Stimulated activated CD4-positive, alpha-beta T cell treated with anti-CD3 and anti-CD28 coated beads, Interleukin-15, amount 100 ng/mL, for 24 hours (primary cell): ENCODE measurements at places on chromosomes 11 and 22.

DNA sequence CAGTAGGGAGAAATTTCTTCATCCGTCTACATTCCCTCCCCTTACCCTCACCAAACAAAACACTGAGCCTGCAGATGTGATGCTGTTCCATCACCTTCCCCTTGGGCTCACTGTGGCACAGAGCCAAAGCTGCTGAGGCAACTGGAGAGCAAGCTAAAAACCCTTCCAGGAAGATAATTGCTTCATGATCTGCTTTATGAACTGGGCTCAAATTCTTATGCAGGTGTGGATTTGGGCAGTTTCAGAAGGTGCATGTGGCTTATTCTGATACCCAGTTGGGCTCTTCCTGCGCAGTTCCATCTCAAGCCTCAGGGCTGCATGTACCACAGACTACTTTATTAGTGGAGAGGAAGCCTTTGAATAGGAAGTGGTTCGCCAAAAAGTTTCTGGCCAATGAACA lies 58.3 kb downstream of the AAMDC start:
- DNase-seq: no peak

- DNase-seq: no peak
Observed at GRCh38 chr11:105991888-105992287, 30.2 kb downstream of the MSANTD4 start.

DNA sequence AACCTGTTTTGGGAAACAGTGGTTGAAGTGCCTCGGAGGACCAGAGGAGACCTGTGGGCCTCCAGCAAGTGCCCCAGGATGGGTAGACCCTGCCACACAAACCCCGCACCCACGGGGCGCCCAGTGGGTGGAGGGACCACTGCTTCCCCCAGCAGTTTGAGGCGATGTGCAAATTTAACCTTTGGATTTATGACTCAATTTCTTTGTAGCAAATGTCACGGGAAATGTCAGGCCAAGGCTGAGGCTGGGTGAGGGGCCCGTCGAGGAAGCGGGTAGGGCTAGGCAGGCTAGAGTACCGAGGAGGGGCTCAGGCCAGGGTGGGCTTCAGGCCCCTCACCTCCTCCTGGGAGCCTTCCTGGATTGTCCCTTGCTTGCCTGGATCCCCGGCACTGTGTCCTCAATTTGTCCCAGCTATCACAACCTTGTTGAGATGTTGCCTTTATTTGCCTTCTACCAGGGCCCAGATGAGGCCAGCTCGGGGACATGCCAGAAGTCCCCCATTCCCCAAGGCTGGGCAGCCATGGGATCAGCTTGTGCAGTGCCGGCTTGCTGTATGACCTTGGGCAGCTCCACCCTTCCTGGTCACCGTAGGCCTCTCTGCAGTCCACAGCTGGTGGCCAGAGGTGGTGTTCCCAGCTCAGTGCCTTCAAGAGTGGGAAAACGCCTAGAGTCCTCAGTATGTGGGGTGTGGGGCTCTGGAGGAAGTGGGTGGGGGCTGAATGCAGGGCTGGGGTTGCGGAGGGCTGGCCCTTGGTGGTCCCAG lies 39.5 kb upstream of the PRODH start:
- no peak for DNase-seq

- DNase-seq: no peak
Observed at GRCh38 chr22:23404689-23405365, 175.3 kb downstream of the IGLL1 start.

DNA sequence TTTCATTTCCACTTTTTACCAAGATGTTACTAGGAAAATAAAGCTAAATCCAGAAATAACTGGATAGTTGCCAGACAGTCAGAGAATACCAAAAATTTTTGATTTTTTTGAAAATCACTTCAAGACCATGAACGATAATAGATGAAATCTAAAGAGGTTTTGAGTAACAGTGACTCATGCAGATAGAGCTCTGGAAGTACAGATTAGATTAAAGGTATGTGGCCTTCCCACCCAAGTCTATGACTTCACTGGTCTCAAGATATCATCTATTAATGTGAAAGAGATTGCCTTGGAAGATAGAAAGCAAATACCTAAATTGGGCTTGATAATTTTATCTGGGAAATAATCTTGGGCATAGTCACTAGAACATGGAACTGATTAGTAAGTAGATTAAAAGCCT lies 415.9 kb downstream of the METTL15 start:
- DNase-seq: no peak

GRCh38 chr11:42524534-42525227 lies 787.1 kb upstream of the API5 start:
- peak; percentile 5 for DNase-seq

DNA sequence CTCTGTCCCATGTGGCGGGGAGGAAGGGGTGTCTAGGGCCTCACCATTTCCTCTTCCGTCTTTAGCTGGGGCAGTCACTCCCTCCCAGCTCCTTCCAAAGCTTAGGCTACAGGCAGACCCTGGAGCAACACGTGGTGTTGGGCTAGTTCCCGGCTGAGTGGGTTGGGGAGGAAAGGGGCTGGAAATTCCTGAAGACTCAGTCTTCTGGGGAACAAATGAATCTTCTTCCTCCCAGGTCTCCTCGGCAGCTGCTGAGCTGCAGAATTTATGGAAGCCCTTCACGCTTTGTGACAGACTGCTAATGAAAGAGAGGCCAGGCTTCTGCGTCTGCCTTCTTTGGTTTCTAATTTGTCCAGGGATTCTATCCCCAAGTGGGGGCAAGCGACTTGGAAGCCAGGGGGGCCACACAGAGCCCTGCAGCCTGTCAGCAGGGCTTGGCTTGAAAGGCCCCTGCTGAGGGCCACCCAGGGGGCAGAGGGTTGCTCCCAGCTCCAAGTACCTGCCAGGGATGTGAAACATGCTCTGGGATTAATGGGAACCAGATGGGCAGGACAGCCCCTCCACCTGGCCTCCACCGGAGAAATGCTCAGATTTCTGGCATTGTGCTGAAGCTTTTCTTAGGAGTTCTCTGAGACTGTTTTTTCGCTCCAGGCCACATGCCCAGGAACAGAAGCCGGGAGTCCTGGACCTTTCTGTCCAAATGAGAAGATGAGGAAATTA lies 123.1 kb downstream of the PKNOX2 start:
- no peak for DNase-seq

GRCh38 chr22:21451545-21452520 lies 15.4 kb upstream of the TMEM191C start:
- no peak for DNase-seq

DNA sequence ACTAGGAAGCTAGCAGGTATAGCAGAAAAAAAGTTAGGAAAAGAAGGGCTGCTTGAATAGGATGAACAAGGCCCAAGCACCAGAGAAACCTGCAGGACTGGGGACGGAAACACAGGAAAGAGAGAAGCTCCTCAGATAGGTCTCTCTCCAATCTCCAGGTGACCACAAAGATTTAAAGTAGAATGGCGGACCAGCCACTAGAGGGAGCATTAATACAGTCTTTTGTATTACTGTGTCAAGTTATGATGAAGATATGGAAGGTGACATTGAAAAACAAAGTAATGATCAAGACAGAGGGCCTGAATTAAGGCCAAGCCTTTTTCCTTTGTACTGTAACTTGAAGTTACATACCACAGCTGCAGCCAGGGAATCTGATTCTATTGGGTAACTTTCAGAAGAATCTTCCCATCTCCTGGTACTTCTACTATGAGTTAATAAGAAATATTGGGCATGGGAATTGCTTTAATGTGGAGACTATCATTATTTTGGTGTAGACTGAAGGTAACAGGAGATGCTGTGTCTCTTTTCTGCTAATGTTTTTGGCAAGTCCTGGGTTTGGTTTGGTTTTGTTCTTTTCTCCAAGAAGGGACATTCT lies 33.8 kb downstream of the OR2AG2 start:
- peak; percentile 73 for DNase-seq

- no peak for DNase-seq
Observed at GRCh38 chr11:107706531-107706930, 5.3 kb downstream of the SLN start.

DNA sequence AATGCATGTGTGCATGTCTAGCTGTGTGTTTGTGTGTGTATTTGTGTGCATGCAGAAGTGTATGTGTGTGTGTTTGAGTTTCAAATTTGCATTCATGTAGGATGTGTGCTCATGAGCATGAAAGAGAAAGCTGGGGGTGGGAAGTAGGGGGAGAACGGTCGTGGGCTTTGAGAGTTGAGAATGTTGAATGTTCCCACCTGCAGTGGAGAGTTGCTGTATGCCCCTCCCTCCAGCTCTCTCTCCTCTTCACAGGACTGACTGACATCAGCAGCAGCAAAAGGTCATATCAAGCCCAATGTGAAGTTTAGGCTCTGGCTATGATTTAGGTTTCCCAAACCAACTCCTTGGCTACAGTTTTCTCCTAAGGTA lies 63.8 kb upstream of the RRAS2 start:
- no peak for DNase-seq

DNA sequence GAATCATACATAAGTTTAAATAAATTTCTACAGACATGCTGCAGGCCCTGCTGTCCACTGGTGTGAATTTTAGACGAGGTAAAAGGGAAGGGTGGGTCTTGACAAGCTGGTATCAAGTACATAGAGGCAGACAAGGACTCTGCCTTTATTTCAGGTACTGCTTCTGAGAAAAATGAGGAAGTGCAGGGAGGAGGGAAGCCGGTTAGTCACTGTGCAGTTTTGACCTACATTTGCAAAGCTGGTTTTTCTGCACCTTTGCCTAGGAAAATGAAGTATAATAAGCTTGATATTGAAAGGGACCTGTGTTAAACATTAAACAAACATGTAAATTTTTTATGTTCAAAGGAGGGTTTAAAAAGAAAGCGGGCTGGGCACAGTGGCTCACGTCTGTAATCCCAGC lies 24.6 kb downstream of the TMEM45B start:
- DNase-seq: no peak

- DNase-seq: no peak
Observed at GRCh38 chr11:35761899-35762298, 99.3 kb downstream of the TRIM44 start.

DNA sequence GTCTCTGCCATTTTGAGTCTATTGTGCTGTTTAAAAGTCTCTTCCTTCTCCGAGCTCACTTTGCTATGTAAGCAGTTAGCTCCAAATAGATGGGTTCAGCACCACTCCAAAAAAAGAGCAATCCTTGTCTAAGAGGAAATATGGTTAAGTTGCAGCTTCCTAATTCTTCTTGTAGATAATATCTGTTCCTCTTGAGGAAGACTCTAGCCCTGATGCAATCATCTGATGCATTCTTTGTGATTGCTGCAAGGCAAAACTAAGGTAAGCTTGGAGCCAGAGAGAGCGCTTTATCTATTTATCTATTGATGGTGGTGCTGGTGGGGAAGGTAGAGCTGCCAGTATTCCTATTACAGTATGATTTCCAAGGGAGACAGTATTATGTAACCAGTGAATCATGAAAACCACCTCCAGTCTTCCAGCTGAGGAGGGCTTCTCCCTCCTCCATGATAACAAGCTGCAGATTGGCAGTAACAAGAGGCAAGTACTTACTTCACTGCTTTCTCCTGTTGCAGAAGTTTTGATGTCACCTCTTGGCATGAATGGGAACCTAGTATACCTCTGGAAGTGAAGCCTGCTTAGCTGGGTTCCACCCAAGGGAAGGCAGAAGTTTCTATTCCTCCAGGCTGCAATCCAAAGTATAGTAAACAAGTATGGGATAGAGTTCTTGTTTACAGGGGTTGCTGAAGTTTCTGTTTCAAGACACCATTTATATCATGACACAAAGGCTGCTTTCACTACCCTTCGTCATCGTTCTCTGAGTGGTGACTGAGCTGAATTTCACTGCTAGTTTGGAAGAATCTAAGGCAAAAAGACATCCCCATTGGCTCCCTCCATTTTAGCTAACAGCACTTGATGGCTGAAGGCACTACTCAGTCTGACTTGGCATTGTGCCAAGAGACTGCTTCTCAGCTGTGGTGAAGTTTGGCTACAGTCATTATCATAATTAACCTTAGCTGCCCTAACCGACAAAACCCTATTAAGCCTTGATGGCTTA lies 49.7 kb downstream of the FDX1 start:
- DNase-seq: no peak

DNA sequence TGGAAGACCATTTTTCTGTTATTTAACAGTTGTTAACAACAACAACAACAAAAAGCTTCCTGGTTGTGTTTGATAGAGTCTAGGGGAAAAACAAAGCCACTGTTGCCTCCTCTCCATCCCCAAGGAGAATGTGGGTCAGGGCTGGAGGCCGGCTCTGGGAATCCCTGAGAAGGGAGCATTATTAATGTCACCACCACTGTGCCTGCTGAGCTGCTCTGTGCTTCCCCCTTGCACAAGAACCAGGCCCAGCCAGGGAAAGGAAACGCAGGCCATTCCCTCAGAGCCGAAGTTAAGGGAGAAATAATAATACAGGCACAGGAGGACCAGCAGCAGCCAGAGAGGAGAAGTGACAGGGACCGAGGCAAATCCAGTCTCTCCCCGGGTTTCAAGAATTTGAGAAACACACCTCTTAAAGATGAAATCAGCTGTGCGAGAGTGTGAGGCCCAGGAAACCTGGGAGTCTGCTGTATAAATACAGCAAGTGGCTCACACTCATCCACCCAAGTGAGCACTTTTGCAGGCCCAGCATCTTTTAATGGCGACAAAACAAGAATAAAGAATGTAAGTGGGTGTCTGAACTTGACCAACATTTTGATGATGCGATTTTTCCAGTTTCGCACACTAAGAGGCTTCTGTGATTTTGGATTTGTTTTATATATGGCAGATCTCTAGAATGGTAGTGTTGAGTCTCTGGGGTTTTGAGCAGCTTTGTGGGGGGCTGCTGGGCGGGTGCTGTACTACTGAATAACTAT lies 539.2 kb downstream of the NTM start:
- DNase-seq: no peak

DNA sequence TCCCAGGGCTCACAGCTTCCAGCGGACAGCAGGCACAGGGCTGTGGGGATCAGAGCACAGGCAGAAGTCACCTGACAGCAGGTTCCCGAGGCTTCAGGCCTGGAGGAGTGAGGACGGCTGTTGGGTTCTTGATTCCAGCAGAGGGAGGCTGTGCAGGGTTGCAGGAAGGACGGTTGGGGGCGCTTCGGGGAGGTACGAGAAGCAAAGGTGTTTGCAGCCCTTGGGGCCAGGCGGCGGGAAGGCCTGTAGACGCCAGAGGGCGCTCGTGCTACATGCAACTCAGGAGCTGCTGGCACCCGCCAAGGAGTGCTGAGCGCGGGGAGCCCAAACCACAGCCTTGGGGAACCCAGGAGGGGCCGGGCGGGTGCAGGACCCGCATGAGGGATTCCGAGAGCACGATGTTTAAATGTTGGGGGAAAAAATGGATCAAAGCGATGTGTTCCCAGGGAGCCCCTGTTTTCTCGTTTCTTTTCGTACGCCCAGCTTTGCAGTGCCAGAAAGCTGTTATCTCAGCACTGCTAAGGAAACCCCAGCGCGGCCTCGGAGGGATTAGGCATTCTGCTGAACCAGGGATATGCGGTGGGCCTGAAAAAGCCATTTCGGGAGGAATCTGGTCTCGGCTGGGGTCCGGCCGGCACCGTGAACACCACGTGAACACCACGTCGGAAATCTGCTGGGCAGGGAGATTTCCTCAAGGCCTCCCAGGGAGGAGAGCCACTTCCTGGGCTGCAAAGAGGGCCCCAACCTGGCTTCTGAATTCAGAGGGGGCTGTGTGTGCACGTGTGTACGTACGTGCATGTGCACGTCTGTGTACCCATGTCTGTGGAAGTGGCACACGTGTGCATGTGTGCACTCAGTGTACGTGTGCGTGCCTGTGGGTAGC lies 88.1 kb downstream of the KCNQ1 start:
- peak; percentile 96 for DNase-seq

GRCh38 chr11:89249196-89249595 lies 71.5 kb downstream of the TYR start:
- no peak for DNase-seq
